Stimulated activated CD8-positive, alpha-beta memory T cell treated with anti-CD3 and anti-CD28 coated beads, Interleukin-2, amount 100 ng/mL, for 1 hour (primary cell): ENCODE measurements at places on chromosomes 4 and X.

DNA sequence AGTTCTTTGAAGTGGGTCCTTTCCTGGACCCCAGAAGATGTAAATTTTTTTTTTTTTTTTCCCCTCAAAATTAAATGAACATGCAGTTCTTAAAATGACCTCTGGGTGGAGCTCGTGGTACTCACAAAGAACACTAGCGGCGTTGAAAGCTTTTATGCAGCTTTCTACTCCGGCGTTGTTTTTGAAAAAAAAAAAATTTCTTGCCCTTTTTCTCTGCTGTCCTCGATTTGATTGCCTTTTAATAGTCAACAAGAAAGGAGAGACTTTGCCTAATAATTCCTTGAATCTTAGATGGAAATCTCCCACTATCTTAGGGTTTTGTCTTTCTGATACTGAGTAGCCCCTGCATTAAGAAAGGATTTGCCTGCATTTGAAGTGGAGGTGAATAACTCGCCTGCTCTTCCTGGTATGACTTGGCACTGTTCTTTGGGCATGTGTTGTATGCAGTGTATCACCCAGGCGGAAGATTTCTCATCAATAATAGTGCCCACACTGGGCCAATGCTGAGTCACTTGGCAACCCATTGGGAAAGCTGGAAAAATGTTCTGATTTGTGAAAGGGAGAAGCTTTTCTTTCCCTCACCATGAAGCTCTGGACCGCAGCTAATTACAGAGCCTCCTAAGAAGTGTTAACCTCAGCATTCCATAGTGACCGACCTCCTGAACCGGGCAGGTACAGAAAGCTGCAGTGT is 104.0 kb downstream of the PHEX start:
- no peak for DNase-seq

DNA sequence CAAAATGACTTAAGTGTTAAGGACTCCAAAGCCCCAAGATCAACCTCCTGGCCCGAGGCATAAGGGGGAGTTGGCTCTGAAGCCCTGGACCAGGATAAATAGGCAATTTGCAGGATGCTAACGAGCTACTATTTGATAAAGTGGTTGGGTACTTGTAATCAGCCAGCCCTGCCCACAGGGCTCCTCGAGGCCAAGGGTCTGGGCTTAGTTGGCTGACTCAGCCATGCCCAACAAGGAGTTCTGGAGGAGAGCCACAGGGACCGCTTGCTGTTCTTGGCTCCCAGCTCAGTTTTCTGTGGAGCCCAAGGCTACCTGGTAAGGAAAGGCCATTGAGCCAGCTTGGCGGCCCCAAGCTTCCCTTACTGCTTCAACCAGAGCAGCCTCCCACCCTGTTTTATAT is 7.8 kb downstream of the HMGB3 start:
- DNase-seq: no peak

DNA sequence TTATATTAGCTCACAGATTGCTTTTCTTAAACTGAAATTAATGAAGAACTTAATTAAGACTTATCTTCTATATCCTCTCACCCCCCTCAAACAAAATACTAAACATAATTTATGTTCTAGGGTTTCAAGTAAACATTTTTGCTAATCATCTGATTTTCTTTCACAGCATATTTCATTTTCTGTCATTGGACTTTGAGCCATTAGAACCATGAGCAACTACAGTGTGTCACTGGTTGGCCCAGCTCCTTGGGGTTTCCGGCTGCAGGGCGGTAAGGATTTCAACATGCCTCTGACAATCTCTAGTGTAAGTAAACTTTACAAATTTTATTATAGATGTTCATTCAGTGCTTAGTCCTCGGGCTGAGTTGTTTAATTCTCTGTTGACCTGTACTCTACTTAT is 3.3 kb downstream of the PDLIM5 start:
- no peak for DNase-seq

- DNase-seq: no peak
Measured at GRCh38 chr4:1044469-1045192, 33.2 kb downstream of the FGFRL1 start.

- DNase-seq: no peak
Measured at GRCh38 chr4:26058537-26058936, 144.5 kb downstream of the SMIM20 start.

DNA sequence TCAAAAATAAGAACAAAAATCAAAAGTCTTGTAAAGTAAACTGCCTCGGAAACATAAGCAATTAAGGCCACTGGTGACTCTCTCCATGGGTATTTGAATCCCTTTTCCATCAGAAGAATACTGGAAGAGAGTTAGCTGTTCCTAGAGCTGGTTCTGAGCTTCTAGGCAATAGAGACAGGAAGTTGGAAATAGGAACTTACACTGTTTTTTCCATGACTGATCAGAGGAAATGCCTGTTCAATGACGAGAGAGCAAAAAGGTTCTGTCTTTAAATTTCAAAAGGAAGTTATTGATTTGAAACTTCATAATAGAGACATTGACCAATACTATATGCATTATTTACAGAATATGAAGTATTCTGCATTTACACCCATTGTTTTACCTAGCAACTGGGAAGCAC is 503.5 kb upstream of the ARX start:
- DNase-seq: no peak

DNA sequence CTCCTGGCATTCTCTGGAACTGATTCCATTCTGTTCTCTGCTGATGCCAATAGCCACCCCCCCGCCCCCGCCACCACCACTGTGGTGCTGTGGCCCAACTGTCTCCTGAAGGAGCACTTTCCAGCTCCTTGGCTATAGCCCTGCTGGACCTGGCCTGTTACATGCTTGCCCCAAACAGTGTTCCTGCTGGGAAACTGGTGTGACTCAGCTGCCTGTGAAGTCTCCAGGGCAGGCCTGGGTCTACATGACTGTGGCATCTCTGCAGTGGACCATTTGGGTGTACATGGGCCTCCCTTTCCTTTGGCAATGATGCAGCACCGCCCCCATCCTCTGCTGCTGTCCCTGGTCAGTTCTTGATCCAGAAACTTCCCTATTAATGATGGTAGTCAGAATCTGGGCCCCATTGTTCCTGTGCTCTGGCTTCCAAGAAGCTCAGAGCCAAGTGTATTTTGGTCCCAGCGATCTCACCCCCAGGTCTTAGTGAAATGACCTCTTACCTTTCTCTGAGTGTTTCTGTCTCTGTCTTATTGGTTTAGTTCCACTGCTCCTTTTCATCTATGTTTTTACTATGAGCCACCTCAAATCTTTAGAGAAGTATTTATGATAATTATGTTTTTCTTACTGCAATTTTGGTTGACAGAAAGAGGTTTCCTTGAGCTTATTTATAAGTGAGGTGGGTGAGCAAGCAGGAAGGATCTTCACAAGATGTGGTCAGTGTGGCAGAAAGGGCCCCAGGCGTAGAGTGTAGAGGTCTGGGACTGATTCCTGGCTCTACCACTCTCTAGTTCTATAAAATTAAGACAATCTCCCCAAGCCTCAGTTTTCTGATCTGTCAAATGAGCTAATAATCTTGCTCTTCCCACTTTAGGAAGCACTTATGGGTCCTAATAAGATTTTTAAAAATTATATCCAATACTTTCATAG is 210.7 kb upstream of the EOLA2 start:
- DNase-seq: no peak

DNA sequence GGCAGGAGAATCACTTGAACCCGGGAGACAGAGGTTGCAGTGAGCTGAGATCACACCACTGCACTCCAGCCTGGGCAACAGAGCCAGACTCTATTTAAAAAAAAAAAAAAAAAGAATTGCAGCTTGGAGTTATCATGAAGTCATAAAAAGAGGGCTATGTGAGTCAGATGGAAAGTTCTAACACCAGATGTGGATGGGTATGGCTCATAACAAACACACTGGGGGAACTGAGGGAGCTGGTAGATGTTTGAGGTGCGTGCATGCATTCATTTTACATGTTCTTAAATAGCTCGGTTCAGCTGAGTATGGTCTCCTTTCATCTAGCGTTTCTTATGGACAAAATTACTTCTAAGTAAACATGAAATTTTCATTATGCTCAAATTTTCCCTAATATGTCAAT is 11.7 kb downstream of the TRMT2B start:
- no peak for DNase-seq

DNA sequence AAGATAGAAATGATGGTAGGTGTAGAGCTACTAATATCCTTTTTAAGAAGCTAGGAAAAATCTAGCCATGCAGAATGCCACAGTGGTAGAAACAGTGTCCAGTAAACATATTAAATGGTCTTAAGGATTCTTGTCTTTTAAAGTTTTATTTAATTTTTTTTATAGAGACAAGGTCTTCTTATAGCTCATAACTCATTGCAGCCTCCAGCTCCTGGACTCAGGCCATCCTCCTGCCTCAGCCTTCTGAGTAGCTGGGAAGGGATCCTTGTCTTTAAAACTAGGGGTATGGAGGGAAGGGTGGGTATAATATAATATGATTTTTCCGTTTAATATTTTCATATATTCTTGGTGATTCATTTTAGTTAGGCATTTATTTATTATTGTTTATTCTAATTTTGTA is 3.8 kb downstream of the TMEM165 start:
- DNase-seq: no peak

DNA sequence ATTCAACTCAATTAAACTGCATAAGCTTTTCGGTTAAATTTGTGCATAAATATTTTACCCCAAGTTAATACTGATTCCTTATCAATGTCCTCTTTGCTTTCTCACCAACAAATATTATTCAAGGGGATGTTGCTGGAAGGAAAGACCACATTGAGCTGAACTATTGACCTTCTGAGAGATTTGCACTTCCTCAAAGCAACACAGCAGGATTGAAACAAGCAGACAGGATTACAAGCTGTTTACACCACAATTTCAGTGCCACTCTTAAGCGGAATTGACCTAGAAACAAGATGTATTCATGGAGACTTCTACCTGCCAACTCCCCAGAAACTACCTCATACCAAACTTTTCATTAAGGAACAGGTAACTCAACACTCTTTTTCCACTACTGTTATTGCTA is 96.5 kb upstream of the DUSP21 start:
- no peak for DNase-seq

DNA sequence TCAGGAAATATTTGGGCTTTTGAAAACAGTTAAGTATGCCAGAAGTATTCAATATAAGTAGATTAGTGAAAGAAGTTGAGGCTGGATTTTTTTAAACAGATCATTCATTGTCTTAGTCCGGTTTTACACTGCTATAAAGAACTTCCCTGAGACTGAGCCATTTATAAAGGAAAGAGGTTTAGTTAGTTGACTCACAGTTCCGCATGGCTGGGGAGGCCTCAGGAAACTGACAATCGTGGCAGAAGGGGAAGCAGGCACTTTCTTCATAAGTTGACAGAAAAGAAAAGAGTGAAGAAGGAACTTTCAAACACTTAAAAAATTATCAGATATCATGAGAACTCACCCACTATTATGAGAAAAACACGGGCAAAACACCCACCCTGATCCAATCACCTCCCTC is 31.1 kb upstream of the CYLC1 start:
- DNase-seq: no peak

GRCh38 chr4:83438719-83439118 is 16.9 kb downstream of the HELQ start:
- no peak for DNase-seq

- DNase-seq: no peak
Measured at GRCh38 chr4:37232315-37232714, 12.2 kb upstream of the NWD2 start.

- no peak for DNase-seq
Measured at GRCh38 chr4:58809948-58810347, 1699.8 kb upstream of the IGFBP7 start.

GRCh38 chr4:181319629-181320028 is 923.6 kb upstream of the TENM3 start:
- DNase-seq: no peak

DNA sequence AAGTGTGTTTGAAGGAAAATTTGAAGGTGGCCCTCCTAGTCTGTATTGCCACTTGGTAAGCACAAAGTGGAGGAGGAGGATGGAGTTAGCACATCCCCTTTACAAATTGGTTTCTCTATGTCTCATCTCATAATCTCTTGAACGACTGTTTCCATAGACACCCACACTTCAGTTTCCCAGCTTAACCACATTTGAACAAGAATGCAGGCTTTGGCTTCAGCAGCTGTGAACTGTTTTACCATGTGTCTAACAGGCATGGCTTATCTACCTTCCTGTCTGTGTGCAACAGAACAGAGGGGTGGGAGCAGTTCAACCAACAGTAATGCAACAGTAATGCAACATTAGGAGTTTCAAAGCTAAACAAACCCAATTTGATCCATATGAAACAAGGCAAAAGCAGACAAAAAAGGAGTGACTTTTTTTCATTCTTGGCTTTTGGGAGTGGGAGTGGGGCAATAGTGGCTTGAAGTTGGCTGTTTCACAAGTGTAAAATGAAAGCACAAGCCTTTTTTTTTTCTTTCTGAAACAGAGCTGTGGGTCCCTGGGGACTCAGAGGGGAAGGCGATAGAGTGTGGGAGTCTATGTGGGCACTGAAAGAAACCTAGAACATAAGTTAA is 108.0 kb downstream of the ITM2A start:
- peak; percentile 12 for DNase-seq

DNA sequence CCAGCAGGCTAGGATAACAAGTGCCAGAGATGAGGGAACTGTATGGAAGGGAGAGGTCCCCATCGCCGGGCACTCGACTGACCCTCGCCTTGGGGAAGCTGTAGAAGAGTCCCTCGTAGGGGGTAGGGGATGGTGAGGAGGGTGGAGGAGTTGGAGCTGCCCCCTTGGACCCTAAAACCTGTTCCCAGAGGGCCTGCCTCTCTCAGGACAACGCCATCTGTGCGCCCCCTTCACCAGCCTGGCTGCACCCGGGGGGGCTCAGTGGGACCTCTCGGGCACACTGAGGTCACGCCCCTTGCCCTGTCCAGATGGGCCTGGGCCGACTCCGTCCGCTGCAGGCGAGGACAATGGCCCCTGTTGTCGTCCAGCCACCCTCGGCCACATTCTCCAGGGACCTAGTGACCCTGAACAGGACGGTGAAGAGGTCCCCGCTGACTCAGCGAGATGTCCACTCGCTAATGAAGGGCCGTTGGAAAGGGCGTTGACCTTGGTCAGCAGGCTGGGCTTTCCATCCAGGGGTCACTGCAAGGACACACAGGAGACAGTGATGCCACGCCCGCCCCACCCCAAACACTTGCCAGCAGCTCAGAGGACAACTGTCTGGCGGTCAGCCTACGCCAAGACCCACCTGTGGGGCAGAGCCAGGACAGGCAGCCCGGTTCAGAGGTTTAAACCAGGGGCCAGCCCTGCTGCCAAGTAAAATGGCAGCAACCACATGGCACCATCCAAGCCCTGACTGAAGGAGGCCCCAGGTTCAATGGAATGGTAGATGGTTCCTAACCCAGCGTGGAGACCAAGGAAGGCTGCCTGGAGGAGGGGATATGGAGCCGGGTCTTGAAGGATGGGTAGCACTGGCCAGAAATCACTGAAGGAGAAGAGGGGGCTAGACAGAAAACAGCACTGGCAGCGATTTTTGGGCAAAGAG is 51.2 kb downstream of the HMX1 start:
- no peak for DNase-seq
